ENCODE measurements at places on chromosomes 12 and 14.
A peak's percentile ranks its signal among the peaks of the same experiment; 100 is the strongest.

GRCh38 chr12:99370421-99371138 lies 277.0 kb upstream of the GARIN6 start:
- no peak for ATAC-seq

GRCh38 chr14:58362798-58363412 lies 32.8 kb upstream of the TOMM20L start:
- ATAC-seq, result no peak

DNA sequence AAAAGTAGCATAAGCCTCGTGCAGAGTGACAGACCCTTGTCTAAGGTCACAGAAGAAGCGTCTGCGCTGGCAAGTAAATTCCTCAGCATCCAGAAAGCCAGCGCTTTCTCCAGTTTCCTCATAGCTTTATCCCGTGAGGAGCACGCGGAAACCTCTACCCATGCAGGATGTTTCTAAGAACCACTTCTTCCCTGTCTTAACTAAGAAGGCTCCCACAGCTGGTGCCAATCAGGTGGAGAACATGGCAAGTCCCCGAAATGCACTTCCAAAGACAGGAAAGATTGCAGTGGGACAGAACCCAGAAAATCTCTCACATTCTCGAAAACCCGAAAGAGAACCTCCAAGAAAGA lies 968 bp upstream of the ARID4A start:
- no peak for ATAC-seq

DNA sequence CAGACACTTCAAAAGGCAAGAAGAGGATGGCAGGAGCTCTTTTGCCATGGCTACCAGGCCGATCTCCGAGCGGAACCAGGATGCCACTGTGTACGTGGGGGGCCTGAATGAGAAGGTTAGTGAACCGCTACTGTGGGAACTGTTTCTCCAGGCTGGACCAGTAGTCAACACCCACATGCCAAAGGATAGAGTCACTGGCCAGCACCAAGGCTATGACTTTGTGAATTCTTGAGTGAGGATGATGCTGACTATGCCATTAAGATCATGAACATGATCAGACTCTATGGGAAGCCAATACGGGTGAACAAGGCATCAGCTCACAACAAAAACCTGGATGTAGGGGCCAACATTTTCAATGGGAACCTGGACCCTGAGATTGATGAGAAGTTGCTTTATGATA lies 9.8 kb downstream of the GARIN2 start:
- no peak for ATAC-seq

GRCh38 chr14:99127651-99128167 lies 144.3 kb downstream of the BCL11B start:
- ATAC-seq, result no peak

GRCh38 chr14:50977863-50978528 lies 33.7 kb upstream of the PYGL start:
- peak; percentile 84 for ATAC-seq

GRCh38 chr12:2691006-2691344 lies 103.8 kb upstream of the FKBP4 start:
- peak; percentile 71 for ATAC-seq

GRCh38 chr14:92880851-92881250 lies 42.1 kb upstream of the CHGA start:
- ATAC-seq, result no peak

GRCh38 chr14:52277552-52277951 lies 10.1 kb downstream of the PTGDR start:
- no peak for ATAC-seq

GRCh38 chr14:89032086-89032649 lies 207.7 kb downstream of the TTC8 start:
- no peak for ATAC-seq

DNA sequence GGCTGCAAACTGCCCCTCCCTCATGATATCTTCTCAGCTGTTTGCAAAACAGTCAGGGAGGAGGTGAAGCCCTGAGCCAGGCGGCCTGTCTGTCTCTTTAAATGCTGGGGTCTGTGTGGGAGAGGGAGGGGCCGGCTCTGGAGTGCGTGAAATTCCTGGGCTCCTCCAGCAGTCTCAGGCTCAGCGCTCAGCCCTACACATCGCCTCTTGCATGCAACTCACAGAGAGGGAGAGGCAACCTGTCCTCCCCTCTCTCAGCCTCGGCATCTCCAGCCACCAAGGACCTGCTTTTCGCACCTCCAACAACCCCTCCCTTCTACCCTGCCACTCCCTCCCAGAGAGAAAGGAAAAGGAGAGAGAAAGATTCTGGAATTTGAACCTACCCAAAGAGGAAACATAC lies at the start of gene NRXN3:
Gene NRXN3, plus strand, starts transcription at position 171 of the 400 bp plus-strand sequence. CDS start 72,721 bp downstream, outside the sequence.
- no peak for ATAC-seq

GRCh38 chr12:49932023-49932422 lies 18.5 kb upstream of the AQP2 start:
- ATAC-seq, result no peak

GRCh38 chr14:91774140-91775096 lies 42.5 kb upstream of the CATSPERB start:
- ATAC-seq, result peak; percentile 89

DNA sequence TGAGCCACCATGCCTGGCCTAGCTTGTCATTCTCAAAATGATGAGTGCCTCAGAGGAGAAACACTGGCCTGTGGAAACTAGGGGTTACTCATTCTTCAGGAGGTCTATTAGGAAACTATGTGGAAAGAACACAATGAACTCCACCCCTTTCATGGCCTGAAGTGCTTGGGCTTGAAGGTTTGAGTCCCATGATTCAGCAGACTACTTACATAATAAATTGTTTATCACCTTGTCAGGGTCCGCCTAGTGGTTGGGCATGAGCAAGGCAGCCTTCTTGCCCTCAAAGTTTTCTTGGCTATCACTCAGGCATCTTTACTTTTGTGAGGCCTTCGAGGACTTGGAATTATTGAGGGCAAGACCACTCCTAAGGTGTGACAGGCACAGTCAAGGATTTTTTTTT lies 251.2 kb downstream of the ACSS3 start:
- ATAC-seq, result no peak
